HEK293T (cell line): ENCODE measurements at places on chromosomes 7 and 10.

- DNase-seq = no peak
These were observed 35.8 kb downstream of the MINDY3 start for GRCh38 chr10:15824498-15824897.

DNA sequence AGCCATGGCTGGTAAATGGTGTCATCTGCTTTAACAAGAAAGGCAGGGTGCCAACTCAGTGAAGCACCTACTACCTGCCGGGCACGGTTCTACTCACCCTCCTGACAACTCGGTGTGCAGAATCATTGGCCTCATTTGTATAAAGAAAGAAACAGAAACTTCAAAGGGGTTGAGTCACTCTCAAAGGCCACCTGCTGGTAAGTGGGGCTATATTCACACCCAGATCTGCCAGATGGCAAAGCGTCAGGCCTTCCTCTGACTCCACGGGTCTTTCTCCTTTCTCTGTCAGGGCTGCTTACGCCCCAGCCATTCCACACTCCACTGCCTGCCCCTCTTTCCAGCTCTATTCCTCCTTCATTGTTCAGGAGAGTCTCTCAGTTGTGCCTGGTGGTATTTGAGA lies 309.2 kb downstream of the GFRA1 start:
- peak; percentile 42 for DNase-seq

DNA sequence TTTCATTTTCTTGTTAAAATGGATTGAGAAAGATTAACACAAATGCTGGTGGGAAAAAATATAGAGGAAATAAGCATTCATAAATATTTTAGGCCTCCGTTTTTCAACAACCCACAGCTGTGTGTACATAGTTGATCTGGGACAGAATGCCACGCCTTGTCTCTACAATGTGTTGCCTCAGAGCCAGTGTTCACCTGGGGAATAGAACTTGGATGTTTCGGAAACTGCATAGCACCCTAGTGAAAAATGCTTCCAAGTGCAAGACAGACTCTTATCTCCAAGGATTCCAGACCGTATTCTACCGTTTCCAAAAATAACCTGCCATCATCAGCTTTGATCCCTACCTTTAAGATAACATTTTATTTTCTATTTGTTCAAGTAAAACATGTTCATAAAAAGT lies 260.9 kb downstream of the SDK1 start:
- no peak for DNase-seq

DNA sequence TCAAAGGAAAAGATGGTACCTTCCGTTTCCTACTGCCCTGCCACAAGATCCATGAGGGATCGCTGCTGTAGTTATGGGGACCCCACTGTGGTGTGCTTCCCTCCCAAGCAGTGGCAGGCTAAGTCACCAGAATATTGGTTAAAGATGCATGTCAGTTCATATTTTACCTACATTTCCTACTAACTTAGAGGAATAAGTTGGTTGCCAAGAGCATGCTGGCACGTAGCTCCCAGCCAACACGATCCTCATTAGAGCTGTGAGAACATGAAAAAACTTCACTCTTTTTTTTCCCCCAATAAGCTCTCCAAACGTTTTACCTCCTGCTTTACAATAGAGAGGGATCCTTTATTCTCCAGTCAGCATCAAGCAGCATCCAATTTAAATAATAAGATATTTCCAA lies 203.7 kb downstream of the TRIL start:
- DNase-seq = no peak

DNA sequence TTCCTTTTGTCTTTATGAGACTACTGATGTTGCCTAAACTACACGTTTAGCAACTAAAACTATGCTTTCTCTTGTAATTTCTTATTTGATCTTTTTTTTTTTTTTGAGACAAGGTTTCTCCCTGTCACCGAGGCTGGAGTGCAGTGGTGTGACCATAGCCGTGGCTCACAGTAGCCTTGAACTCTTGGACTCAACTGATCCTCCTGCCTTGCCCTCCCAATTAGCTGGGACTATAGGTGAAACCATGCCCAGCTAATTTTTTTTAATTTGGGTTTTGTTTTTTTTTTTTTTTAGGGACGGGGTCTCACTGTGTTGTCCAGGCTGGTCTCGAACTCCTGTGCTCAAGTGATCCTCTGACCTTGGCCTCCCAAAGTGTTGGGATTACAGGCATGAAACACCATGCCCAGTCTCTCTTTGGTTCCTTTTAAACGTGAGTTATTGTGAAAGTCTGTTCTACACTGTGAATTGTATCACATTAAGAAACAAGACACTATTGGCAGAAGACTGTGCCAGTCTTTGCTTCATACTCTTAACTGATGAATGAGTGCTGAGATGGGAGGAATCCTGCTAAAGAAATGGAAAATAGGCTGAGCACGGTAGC lies 6.4 kb downstream of the TMEM248 start:
- DNase-seq = no peak
